ENCODE measurements at places on chromosomes 6 and 20.
A peak's percentile ranks its signal among the peaks of the same experiment; 100 is the strongest.

DNA sequence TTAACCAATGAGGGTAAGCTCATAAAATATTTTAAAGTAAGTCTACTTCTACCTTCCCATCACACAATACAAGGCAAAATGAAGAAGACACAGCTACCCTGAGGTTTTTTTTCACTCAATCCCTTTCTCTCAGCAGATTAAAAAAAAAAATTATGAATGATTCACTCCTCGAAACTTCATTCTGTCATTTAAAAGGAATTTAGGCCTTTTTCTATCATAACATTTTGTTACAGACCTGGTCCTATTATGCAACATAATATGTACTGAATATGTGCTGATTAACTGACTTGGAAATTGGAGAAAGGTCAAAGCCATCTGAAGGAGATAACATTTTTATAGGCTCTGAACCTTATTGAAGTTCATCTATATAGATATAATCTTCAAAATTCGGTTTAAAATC lies 45.5 kb downstream of the PRL start:
- peaks cover 24% of the 10 kb centered on the region for H3K4me1 ChIP-seq
- H3K27me3 ChIP-seq = no peaks in the 10 kb centered on the region
- DNase-seq = peak; percentile 74
- H3K36me3 ChIP-seq = no peaks in the 10 kb centered on the region
- peak overlapping the region; percentile 52 for H3K27ac ChIP-seq

DNA sequence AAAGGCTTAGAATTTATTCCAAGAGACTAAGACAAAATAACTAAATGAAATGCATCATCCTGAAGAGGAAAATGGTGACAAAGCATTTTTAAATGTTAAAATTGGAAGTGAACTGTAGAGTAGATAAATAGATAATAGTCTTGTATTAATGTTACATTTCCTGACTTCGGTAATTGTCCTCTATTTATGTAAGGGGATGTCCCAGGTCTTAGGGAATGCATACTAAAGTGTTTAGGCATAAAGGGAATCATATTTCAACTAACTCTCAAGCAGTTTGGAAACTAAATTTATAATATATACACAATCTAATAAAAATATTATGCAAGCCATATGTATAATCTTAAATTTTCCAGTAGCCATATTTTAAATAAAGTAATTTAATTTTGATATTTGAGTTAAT lies 159.3 kb downstream of the WDR27 start:
- H3K4me3 ChIP-seq = no peak overlapping the region
- DNase-seq = no peak
- H3K36me3 ChIP-seq = no peaks in the 10 kb centered on the region
- H3K4me1 ChIP-seq = peaks cover 19% of the 10 kb centered on the region
- H3K27me3 ChIP-seq = no peaks in the 10 kb centered on the region

DNA sequence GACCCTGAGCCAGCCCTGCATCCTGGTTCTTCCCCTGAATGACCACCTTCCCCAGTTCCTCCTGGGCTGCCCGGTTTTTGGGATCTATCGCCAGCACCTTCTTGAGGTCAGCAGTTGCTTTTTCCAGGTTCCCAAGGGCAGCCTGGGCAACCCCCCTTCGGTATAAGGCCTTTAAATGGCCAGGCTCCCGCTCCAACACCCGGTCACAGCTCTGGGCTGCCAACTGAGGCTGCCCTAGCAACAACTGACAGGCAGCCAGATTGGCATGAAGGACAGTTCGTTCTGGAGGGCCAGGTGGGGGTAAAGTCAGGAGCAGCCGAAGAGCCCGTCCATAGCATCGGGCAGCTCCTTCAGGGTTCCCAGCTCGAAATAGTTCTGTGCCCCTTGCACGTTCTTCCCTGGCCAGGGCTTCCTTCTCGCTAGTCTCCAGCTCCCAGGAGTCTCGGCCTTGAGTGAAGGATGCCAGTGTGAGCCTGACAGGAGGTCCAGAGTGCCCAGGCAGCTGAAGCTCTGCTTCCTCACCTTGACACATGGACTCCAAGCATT lies 778 bp upstream of the ATF6B start:
- no peaks in the 10 kb centered on the region for H3K36me3 ChIP-seq
- DNase-seq = no peak
- H3K4me1 ChIP-seq = peaks cover 24% of the 10 kb centered on the region
- H3K27ac ChIP-seq = no peak overlapping the region

DNA sequence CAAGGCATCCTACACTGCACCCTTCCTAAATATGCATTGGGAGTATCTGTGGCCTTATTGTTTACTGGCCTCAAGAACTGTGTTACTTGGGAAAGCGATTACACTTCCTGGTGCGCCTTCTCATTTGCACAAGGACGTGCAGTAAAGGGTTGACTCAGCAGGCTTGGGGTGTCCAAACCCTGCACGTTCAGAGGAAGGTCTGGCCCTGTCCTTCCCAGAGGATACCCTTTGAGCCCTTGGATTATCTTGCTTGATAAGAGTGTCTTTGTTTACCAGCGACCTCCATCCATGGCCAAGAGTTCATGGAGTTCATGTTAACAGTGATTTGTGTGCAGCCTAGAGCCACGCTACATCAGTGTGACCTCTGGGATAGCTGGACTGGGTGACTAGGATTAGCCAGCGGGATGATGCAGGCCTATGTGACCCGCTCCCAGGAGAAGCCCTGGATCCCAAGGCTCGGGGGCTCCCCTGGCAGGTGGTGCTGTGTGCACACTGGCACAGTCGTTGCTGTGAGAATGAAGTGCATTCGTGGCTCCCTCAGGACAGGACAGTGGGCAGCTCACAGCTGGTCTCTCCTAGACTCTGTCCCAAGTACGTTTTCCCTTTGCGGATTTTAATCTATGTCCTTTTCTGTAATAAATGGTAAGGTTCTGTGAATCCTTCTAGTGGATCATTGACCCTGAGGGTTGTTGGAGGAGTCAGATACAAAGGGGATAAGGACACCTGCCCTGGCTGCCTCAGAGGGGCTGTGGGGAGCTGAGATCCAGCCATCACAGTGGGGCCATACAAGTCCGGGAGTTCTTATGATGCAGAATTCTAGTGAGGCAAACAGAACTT lies 73.5 kb downstream of the TTLL2 start:
- no peak overlapping the region for H3K27ac ChIP-seq
- no peak overlapping the region for H3K4me3 ChIP-seq
- no peaks in the 10 kb centered on the region for H3K4me1 ChIP-seq
- H3K27me3 ChIP-seq = no peaks in the 10 kb centered on the region
- DNase-seq = no peak

GRCh38 chr6:158977382-158977781 lies 22.6 kb downstream of the RSPH3 start:
- H3K4me1 ChIP-seq = no peaks in the 10 kb centered on the region
- no peaks in the 10 kb centered on the region for H3K36me3 ChIP-seq
- no peak overlapping the region for H3K4me3 ChIP-seq

- H3K4me1 ChIP-seq = peaks cover 10% of the 10 kb centered on the region
- H3K27me3 ChIP-seq = no peaks in the 10 kb centered on the region
- H3K4me3 ChIP-seq = no peak overlapping the region
- no peak overlapping the region for H3K27ac ChIP-seq
- peak; percentile 22 for DNase-seq
- H3K36me3 ChIP-seq = peaks cover 53% of the 10 kb centered on the region
Observed at GRCh38 chr6:158770533-158771330, 48.4 kb downstream of the EZR start.

Measured in astrocyte (in vitro differentiated cells and primary cell).